CD8-positive, alpha-beta memory T cell (primary cell): ENCODE measurements at places on chromosomes 5 and 9. TPM values are rescaled to one million over a fixed set of nuclear protein-coding genes. Genes with fewer than 3 reads are reported as not detected.

Gene IFNE
- total RNA-seq = 0.15 TPM

GRCh38 chr9:19946441-19947109, 157.7 kb upstream of the SLC24A2 start:
- H3K27ac ChIP-seq = no peak overlapping the region
- H3K36me3 ChIP-seq = no peaks in the 10 kb centered on the region
- DNase-seq = no peak
- H3K4me1 ChIP-seq = no peaks in the 10 kb centered on the region
- no peaks in the 10 kb centered on the region for H3K27me3 ChIP-seq
- no peak overlapping the region for H3K4me3 ChIP-seq

DNA sequence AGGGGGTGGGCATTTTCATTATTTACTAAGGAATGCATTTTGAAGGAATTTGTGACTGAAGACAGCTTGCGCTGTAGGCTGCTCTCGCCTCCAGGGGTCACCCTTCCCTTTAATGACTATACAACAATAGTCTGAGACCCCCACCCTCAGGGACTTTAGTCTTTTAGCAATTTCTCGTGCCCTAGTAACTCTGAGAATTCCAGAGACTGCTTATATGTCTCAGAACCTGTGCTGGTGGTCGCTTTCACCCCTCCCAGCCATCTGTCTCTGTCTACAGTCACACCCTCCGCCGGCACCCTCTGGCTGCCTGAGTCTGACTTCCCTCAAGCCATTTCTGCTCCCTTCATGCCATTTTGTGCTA, 671.4 kb downstream of the NR2F1-AS1 start:
- no peaks in the 10 kb centered on the region for H3K36me3 ChIP-seq
- H3K27me3 ChIP-seq = no peaks in the 10 kb centered on the region
- no peak overlapping the region for H3K27ac ChIP-seq
- H3K4me3 ChIP-seq = no peak overlapping the region
- DNase-seq = no peak
- no peaks in the 10 kb centered on the region for H3K4me1 ChIP-seq

Gene PCDHA9
- total RNA-seq = not detected

GRCh38 chr5:98927242-98927988, 1.4 kb downstream of the CHD1 start:
- peaks cover 16% of the 10 kb centered on the region for H3K36me3 ChIP-seq
- peak; percentile 74 for DNase-seq
- peak overlapping the region; percentile 100 for H3K27ac ChIP-seq
- peaks cover 58% of the 10 kb centered on the region for H3K4me1 ChIP-seq
- H3K27me3 ChIP-seq = no peaks in the 10 kb centered on the region

GRCh38 chr9:132857616-132858342, 20.3 kb downstream of the AK8 start:
- H3K27ac ChIP-seq = no peak overlapping the region
- no peaks in the 10 kb centered on the region for H3K36me3 ChIP-seq
- no peak for DNase-seq

DNA sequence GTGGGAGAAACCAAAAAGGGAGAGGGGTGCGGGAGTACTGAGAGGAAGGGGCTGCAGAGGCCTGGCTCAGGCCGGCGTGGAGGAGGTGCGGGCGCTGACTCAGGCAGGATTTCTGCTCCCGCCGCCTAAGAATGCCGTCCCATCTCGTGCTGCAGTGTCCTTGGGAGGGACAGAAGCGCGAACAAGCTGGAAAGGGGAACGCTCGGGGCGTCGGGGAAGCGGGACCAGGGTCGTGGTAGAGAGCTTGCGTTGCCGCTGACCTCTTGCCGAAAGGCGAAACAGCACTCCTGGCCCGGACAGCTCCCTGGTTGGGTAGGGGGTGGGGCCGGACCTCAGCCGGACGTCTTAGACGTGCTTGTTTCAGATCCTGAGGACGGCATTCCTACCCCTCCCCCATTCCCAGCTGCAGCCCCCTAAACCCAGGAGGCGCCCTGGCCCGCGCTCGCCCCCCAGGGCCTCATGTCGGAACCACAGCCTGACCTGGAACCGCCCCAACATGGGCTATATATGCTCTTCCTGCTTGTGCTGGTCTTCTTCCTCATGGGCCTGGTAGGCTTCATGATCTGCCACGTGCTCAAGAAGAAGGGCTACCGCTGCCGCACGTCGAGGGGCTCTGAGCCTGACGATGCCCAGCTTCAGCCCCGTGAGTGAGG, 1.1 kb downstream of the RELL2 start:
- no peaks in the 10 kb centered on the region for H3K27me3 ChIP-seq
- DNase-seq = peak; percentile 46
- H3K4me1 ChIP-seq = peaks cover 35% of the 10 kb centered on the region
- peak overlapping the region; percentile 85 for H3K27ac ChIP-seq
- H3K36me3 ChIP-seq = no peaks in the 10 kb centered on the region

Gene RNF208
- 2.7 TPM for total RNA-seq

GRCh38 chr9:91681461-91682305, 258.1 kb upstream of the NFIL3 start:
- peak; percentile 28 for DNase-seq
- H3K36me3 ChIP-seq = no peaks in the 10 kb centered on the region
- peaks cover 3% of the 10 kb centered on the region for H3K4me1 ChIP-seq
- H3K4me3 ChIP-seq = no peak overlapping the region

- peak overlapping the region; percentile 74 for H3K4me3 ChIP-seq
- peak; percentile 43 for DNase-seq
- H3K36me3 ChIP-seq = no peaks in the 10 kb centered on the region
- peaks cover 6% of the 10 kb centered on the region for H3K4me1 ChIP-seq
- no peaks in the 10 kb centered on the region for H3K27me3 ChIP-seq
Measured at GRCh38 chr5:140632366-140633020, 482 bp downstream of the CD14 start.

GRCh38 chr5:78747055-78747454, 98.5 kb upstream of the LHFPL2 start:
- no peaks in the 10 kb centered on the region for H3K27me3 ChIP-seq
- no peaks in the 10 kb centered on the region for H3K36me3 ChIP-seq
- no peak overlapping the region for H3K27ac ChIP-seq
- H3K4me1 ChIP-seq = no peaks in the 10 kb centered on the region

Gene PTGS1
- total RNA-seq = 0.44 TPM

- H3K27me3 ChIP-seq = no peaks in the 10 kb centered on the region
- no peak for DNase-seq
- peaks cover 20% of the 10 kb centered on the region for H3K4me1 ChIP-seq
- no peaks in the 10 kb centered on the region for H3K36me3 ChIP-seq
- no peak overlapping the region for H3K27ac ChIP-seq
Measured at GRCh38 chr5:124645396-124645795, 101.0 kb downstream of the ZNF608 start.

GRCh38 chr5:150122158-150122510, 33.5 kb downstream of the PDGFRB start:
- no peak overlapping the region for H3K4me3 ChIP-seq
- no peaks in the 10 kb centered on the region for H3K36me3 ChIP-seq
- no peaks in the 10 kb centered on the region for H3K4me1 ChIP-seq
- no peak for DNase-seq
- H3K27ac ChIP-seq = no peak overlapping the region
- no peaks in the 10 kb centered on the region for H3K27me3 ChIP-seq

Gene MXD3
- 10.2 TPM for total RNA-seq

DNA sequence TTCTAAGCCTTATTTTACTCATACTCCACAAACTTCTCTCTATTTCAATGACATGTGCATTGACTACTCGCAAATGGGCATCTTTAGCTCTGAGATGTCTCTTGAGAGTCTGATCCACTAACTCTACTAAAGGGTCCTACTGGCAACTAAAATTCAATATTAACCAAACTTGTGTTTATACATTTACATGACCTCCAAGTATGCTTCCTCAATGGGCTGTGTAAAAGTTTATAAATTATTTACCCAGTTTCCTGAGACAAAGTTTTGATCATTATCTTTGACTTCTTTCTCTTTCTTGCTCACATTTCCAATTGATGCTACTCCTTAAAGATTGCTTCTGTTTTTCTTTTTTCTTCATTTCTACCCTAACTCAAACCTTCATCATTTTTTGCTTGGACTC, 510.1 kb upstream of the DAB2 start:
- H3K27ac ChIP-seq = no peak overlapping the region
- H3K36me3 ChIP-seq = no peaks in the 10 kb centered on the region
- peaks cover 3% of the 10 kb centered on the region for H3K27me3 ChIP-seq
- no peak overlapping the region for H3K4me3 ChIP-seq
- no peak for DNase-seq

Gene G3BP1
- total RNA-seq = 377 TPM

GRCh38 chr5:114362977-114363761, 1.3 kb downstream of the KCNN2 start:
- H3K27me3 ChIP-seq = peaks cover 8% of the 10 kb centered on the region
- DNase-seq = no peak
- no peaks in the 10 kb centered on the region for H3K36me3 ChIP-seq
- no peak overlapping the region for H3K4me3 ChIP-seq

GRCh38 chr5:2006971-2007291, 124.2 kb upstream of the IRX4 start:
- DNase-seq = no peak
- H3K4me1 ChIP-seq = no peaks in the 10 kb centered on the region
- H3K27ac ChIP-seq = no peak overlapping the region
- no peaks in the 10 kb centered on the region for H3K27me3 ChIP-seq

GRCh38 chr5:158811921-158812320, 287.8 kb downstream of the EBF1 start:
- H3K4me3 ChIP-seq = no peak overlapping the region
- no peak overlapping the region for H3K27ac ChIP-seq
- H3K36me3 ChIP-seq = no peaks in the 10 kb centered on the region
- H3K27me3 ChIP-seq = no peaks in the 10 kb centered on the region
- H3K4me1 ChIP-seq = peaks cover 28% of the 10 kb centered on the region

- no peak overlapping the region for H3K27ac ChIP-seq
- H3K36me3 ChIP-seq = no peaks in the 10 kb centered on the region
- no peak overlapping the region for H3K4me3 ChIP-seq
- peaks cover 6% of the 10 kb centered on the region for H3K4me1 ChIP-seq
- no peaks in the 10 kb centered on the region for H3K27me3 ChIP-seq
- no peak for DNase-seq
Measured at GRCh38 chr5:35483191-35483590, 134.5 kb upstream of the SPEF2 start.

GRCh38 chr5:138543730-138544104, 681 bp upstream of the ETF1 start:
- H3K36me3 ChIP-seq = no peaks in the 10 kb centered on the region
- peaks cover 78% of the 10 kb centered on the region for H3K4me1 ChIP-seq
- peak overlapping the region; percentile 89 for H3K4me3 ChIP-seq
- DNase-seq = no peak

DNA sequence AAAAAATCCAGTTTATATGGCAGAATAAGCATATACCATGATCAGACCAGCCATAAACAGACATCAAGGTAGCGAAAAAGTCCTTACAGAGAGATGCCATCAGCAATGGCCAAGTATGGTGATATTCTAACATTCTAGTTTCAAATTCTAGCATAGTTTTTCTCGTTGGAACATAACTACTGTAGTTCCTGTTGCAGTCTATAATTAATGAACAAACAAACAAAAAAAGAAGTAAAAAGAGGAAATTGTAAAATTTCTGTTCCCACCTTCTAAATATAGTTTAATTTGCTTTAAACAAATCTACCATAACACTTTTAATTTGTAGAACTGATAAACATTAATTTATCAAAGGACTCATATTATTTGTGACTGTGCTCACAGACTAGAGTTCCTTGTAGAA, 9.9 kb upstream of the CD180 start:
- DNase-seq = no peak
- no peaks in the 10 kb centered on the region for H3K27me3 ChIP-seq
- peaks cover 74% of the 10 kb centered on the region for H3K4me1 ChIP-seq
- H3K36me3 ChIP-seq = no peaks in the 10 kb centered on the region
- peak overlapping the region; percentile 26 for H3K27ac ChIP-seq
- peak overlapping the region; percentile 1 for H3K4me3 ChIP-seq

- H3K4me1 ChIP-seq = no peaks in the 10 kb centered on the region
- no peaks in the 10 kb centered on the region for H3K27me3 ChIP-seq
- H3K27ac ChIP-seq = no peak overlapping the region
Measured at GRCh38 chr5:16090270-16090669, 89.3 kb downstream of the MARCHF11 start.

GRCh38 chr9:105064248-105065097, 136.5 kb upstream of the ABCA1 start:
- H3K27me3 ChIP-seq = no peaks in the 10 kb centered on the region
- no peak overlapping the region for H3K27ac ChIP-seq
- H3K4me3 ChIP-seq = no peak overlapping the region
- H3K4me1 ChIP-seq = peaks cover 4% of the 10 kb centered on the region

DNA sequence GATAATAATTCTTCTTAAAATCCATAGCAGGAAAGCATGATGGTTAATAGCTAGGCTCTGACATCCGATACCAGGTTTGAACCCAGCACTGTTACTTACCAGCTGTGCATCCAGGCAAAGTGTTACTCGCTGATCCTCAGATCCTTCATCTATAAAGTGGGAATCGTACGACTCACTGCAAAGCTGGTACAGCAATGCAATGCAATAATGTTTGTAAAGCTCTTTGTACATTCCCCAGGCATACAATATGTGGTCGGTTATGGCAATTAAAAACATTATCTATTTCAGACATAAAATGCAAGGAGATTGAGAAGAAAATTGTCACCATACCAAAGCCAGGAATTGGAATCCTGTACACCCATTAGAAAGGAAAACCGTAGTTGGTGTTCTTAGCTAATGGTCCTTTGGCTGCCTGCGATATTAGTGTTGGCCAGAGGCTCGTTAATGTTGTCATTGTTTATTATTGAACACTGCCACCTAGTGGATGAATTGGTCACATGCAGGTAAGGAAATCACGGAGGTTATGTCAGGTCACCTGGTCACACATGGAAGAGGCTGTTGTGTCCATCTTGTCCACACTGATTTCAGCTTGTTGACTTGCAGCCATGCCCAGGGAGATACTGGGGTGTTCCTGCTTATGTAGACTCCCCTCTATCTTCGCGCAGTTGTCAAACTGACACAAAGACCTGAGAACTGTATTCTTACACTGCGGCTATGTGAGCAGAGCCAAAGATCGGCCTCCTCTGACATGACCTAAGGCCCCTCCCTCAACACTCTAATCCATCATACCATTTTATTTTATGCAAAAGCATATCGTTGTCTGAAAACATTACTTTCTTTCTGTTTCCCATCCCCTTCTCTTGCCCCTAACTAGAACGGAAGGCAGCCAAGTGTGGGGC, 87.5 kb upstream of the PPP2R2B start:
- no peak overlapping the region for H3K4me3 ChIP-seq
- DNase-seq = peak; percentile 55
- H3K36me3 ChIP-seq = no peaks in the 10 kb centered on the region
- no peaks in the 10 kb centered on the region for H3K4me1 ChIP-seq
- H3K27me3 ChIP-seq = no peaks in the 10 kb centered on the region
- no peak overlapping the region for H3K27ac ChIP-seq

DNA sequence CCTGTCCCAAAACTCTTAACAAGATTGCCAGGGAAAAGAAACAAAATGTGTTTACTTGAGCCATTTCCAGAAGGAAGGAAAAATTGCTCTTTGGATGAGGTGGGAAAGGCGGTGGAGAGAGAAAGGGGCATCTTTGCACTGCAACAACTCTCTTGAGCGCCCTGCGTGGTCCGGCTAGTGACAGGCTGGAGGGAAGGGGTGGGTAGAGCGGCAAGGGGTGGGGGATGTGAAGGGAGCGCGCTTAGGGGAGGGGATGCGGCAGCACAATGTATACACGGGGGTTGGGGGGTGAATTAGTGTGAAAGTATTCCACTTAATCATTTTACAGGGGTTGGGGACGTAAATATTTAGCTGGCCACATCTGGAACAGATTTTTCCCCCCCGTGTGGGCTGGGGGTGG, 1.3 kb downstream of the FGF10 start:
- no peak overlapping the region for H3K4me3 ChIP-seq
- DNase-seq = no peak
- no peaks in the 10 kb centered on the region for H3K36me3 ChIP-seq
